ENCODE measurements at places on chromosomes 16 and 17. TPM values are rescaled to one million over a fixed set of nuclear protein-coding genes. Genes with fewer than 3 reads are reported as not detected.

DNA sequence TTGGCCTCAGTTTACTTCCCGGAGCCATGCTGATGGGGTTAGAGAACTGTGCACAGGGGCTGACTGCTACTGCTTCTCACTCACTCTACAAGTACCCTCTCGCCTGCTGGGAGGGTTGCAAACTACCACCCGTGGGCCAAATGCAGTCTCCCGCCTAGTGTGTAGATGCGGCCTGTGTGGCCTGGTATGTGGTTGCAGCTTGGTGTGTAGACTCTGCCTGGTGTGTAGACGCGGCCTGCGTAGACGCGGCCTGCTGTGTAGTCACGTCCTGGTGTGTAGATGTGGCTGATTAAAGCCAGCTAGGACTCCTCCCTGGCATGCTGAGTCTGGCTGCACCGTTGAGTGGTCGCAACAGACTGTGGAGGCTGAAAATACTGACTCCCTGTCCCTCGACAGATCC is 7.3 kb downstream of the CANT1 start:
- no peak for DNase-seq

Gene MKS1
- 16.0 TPM for total RNA-seq

- DNase-seq = no peak
These were observed 725 bp upstream of the CASC3 start for GRCh38 chr17:40139566-40140058.

DNA sequence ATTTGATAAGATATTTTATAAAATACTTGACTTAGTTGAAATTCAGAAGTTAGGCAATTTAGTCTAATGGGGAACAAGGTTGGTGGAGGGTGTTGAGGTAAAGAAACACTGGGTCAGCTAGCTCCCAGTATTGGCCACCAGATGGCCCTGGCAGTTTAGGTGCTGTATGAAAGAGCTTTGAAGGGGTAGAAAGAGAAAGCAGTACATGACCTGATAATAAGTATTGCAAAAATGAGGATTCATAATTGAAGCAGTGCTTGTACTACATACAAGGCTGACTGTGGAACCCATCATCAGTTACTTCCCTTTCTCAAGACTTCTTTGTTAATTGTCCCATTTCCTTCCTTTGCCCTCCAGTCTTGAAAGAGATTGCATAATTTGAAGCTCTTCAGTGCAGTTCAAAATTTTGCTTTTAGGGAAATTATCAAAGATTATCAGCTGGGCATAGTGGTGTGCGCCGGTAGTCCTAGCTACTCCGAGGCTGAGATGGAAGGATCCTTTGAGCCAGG is 29.4 kb downstream of the TANC2 start:
- DNase-seq = no peak

Gene SLC2A4
- total RNA-seq = 0.16 TPM

DNA sequence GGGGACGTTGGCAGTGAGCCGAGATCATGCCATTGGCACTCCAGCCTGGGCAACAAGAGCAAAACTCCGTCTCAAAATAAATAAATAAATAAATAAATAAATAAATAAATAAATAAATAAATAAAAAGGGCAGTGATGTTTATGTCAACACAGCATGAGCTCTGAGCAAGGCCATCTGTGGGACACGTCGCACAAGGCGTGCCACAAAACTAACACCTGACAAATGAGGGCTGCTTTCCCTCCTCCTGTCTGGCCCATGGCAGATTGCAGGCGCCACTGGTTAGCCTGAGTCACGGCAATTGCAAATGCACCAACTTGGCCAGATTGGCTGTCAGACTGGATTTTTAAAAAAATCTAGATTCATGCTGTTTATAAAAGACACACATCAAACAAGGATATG is 25.9 kb upstream of the SPNS3 start:
- DNase-seq = peak; percentile 51

Gene REXO5
- 4.9 TPM for total RNA-seq

- no peak for DNase-seq
These were observed 111.7 kb upstream of the CDH5 start for GRCh38 chr16:66254751-66255150.

Gene CCDC182
- total RNA-seq = not detected

- no peak for DNase-seq
These were observed 143.9 kb downstream of the CMIP start for GRCh38 chr16:81588326-81589081.

GRCh38 chr16:14522671-14523070 is 107.4 kb downstream of the PARN start:
- DNase-seq = no peak

Gene QPRT
- total RNA-seq = 29.7 TPM

DNA sequence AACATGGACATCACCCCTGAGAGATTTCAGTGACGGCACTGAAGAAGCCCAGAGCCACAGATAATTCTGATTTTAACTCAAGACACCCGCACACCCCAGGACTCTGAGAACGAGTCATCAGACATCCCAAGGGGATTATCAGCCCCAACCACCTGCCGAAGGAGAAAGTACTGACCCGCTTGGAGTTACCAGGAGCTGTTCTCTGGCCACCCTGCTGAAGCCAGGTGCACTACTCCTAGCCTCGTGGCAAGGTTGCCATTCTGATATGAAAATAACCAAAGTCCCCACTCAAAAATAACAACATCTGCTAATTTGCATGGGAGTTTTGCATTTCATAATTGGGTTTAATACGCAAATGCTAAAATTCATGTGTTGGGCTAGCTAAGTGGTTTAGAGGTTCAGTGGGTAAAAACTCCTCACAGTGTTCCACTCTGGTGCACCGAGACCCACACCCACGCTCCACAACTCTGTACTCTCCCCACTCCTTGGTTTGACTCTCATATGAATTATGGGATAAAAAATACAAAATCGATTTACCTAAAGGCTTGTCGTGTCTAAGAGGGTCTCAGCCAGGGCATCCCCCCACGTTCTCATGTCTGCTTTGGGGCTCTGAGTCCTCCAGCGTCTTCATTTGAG is 143.0 kb upstream of the NOL11 start:
- DNase-seq = no peak

- DNase-seq = no peak
These were observed 83.7 kb downstream of the ITFG1 start for GRCh38 chr16:47377154-47377553.

Gene RAP1GAP2
- 36.4 TPM for total RNA-seq

- DNase-seq = peak; percentile 77
These were observed 688 bp downstream of the ADAP2 start for GRCh38 chr17:30922235-30923030.

GRCh38 chr17:59642565-59642964 is 22.9 kb downstream of the CLTC start:
- DNase-seq = no peak

Gene SLC12A3
- 0.08 TPM for total RNA-seq

Gene CORO1A
- total RNA-seq = 10.5 TPM

DNA sequence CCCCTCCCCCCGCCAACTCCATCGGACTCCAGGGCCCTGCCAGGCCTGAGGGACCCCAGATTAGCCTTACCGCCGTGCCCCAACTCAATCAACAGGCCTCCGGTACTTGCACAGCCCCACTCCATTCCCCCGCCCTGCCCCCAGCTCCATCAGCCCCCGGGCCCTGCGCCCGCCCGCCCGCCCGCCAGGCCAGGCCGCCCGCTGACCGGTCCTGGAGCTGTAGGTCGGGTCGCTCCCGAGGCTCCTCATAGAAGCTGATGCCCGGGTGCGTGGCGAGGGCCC is 308 bp downstream of the GTF3C1 start:
- no peak for DNase-seq

- DNase-seq = no peak
These were observed 114.4 kb downstream of the SEC14L1 start for GRCh38 chr17:77254951-77255825.

Gene RAMP2
- 8.8 TPM for total RNA-seq

DNA sequence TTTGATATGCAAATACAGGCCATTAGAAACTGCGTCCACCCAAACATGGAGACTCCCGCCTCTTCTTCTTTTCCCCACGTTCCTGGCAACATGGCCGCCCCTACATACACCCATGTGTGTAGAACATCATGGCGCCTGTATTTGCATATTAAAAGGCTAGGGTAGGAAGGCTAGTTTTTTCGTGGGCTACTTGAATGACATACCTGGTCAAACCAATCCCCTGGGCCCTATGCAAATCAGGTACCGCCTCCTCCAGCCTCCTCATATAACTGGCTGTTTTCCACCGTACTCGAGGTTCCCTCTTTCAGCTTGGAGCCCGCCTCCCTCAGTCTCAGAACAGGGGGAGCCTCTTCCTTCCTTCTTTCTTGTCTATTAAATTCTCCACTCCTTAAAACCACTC is 840 bp upstream of the CD300LB start:
- DNase-seq = no peak

DNA sequence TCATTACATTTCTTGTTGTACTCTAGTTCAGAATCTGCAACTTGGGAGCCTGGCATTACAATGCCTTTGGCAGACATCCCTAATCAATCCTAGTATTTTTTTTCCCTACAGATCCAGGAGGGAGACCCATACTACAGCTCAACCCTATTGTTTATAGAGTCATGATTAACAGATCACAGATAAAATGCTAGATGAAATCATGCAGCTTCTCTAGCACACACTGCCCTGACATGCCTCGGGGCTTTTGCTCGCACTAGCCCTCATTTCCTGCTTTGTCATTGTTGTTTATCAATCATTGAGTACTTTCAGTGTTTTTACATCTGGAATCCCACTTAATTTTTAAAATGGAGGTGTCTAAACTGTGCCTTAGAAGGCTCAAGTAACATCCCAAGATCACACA is 412.5 kb downstream of the CA10 start:
- DNase-seq = no peak

- no peak for DNase-seq
These were observed 215.2 kb downstream of the NTN1 start for GRCh38 chr17:9236286-9237052.

Gene TBC1D3C
- not detected for total RNA-seq

DNA sequence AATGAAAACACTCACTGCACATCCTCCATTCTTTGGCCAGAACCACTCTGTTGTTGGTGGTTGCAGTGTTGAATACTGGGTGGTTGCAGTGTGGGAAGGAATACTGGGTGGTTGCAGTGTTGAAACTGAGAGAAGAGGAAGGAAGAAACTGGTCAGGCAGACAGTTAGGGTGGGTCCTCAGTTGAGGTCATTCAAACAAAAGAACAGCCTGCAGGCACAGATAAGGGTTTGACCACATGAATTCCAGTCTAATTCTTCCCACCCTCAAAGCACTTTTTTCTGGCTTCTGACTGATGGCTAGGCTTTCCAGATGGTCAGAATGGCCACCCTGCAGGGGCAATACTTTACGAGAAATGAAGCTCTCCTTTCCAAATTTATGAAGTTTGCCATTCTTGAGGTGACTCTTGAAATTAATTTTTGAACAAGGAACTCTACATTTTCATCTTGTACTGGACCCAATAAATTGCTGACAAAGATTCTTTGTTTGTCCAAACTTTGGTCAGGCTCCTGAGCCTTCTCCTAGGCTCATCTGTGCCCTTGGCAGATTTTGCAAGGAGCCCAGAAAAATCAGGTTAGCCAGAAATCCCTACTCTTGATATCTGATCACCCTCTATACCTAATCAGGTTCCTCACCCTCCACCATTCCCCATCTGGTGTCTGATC is 596.6 kb upstream of the CDH5 start:
- DNase-seq = no peak

DNA sequence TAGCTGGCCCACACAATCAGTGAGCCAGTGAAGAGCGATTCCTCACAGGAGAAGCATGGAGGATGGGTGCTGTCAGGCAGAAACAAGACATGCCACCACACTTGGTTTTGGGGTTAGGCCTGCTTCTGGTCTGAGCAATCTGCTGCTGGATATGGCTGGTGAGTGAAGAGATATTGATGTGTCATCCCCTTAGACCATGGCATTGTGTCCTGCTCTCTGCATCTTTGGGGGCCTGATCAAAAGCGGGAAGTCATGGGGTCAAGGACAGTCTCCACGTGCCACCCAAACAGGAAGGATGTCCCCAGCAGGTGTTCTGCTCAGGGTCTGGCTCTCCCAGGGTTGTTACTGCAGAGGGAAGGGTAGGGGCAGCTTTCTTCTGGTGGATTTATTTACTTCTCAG is 140.7 kb downstream of the PRKCB start:
- DNase-seq = no peak

- no peak for DNase-seq
These were observed 12.5 kb downstream of the ZSCAN32 start for GRCh38 chr16:3388325-3388724.

DNA sequence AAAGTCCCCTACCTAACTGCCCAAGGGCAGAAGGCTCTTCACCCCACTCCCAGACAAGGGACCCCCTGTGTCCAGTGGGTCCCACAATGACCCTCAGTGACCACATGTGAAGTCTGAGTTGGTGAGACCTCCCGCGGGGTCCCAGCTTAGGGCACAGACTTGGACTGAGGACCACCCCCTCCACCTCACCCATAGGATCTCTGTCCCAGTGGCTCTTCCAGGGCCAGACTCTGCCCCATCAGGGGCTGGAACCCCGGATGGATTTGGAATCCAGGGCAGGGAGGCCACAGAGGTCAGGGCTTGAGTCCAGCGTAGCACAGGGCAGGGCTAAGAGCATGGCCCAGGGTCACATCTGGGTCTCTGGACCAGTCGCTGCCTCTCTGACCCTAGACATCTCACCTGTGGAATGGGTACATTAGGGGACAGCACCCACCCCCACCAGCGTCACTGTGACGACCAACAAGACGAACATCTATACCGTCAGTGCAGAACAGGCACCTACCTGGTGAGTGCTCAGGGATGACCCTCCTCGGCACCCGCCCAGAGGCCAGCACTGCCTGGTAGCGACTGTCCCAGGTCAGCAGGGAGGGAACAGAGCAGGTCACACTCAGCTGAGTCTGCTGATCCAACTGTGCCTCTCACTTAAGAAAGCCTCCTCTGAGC is 37.7 kb downstream of the TNFRSF13B start:
- no peak for DNase-seq

- DNase-seq = peak; percentile 33
These were observed 357.9 kb downstream of the CNTNAP4 start for GRCh38 chr16:76634847-76635697.

GRCh38 chr17:61832463-61832862 is 30.9 kb downstream of the BRIP1 start:
- no peak for DNase-seq
